ENCODE measurements at places on chromosomes 13 and 19.

DNA sequence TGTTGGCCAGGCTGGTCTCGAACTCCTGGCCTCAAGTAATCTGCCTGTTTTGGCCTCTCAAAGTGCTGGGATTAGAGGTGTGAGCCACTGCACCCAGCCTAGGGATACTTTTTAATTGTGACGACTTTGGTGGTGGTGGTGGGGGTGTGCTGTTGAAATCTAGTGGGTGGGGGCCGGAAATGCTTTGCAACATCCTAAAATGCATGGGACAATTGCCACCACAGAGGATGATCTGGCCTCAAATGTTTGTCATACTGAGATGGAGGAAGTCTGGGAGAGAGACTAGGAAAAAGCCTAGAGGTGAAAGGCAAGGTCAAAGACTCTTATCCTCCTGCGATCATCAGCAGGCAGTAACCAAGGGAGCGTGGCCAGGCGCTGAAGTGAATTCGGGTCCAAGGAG lies 1.4 kb downstream of the NWD1 start:
- no peak for DNase-seq

DNA sequence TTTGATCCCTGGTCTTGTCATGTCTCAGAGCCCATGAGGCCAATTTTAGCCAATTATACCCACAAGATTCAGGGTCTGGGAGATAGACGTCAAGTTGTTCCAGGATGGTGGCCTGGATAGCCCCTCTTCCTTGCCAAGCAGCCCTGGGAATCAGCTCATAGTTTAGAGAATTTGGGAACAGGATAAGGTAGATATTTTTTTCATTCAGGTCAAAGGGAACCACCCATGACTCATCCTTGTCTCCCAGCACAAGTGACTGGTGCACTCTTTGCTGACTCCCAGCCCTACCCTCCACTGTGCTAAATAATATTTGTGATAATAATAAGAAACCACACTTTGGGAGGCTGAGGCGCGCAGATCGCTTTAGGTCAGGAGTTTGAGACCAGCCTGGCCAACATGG lies 17.1 kb upstream of the S1PR4 start:
- DNase-seq: no peak

DNA sequence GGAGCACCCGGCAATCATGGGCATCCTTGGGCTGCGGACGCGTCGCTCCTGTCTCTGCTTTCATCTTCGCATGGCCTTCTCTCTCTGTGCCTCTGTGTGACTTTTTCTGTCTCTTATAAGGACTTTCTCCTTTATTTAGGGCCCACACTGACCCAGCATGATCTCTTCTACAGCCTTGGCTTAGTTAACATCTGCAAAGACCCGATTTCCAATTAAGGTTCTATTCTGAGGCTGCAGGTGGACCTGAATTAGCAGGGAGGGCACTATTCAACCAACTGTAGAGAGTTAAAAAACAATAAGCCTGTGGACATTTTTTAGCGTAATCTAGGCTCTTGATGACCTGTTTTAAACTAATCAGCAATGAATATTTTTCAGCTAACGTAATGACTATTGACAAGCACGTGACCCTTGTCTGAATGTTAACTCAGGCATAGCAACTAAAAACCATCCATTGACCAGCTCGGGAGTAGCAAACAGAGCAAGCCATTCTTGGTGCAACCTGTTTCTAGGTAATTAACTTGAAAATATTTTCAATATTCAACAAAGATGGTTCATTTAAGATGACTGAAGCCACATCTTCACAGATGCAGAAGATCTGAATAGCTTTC lies 15.2 kb downstream of the F10 start:
- no peak for DNase-seq

DNA sequence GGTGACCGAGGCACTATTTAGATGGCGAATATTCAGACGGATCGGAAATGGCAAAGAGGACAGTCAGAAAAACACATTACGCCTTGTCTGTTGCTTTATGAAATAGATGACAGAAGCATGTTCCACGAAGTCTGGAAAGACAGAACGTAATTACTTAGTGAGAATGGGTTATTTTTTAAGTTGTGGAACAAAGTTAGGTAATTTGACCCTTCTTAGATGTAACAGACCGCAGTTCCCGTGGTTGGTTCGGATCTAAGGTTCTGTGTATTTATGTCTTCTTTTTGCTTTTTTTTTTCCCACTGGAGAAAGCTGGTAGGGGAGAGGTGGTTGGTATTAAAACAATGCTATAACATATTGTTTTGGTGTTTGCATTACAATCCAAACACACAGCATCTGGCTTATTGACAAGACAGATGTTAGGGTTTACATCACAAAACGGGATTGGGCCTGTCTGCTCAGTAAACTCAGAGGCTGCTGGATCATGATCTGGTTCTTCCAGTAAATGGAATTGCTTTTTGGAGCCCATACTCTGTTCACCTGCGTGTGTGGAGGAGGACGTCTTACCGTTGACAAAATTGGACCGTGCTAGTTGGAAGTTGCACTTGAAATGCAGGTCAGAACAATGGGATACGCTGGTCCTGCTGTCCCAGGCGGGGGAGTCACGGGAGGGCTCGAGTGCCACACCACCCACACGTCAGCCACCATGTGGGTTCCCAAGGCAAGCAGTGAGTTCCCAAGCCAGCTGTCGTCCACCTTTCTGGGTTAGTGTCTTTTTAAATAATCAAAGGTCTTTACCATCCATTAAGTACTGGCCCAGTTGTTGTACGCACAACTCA lies 13.8 kb downstream of the ATP11A start:
- DNase-seq: no peak

DNA sequence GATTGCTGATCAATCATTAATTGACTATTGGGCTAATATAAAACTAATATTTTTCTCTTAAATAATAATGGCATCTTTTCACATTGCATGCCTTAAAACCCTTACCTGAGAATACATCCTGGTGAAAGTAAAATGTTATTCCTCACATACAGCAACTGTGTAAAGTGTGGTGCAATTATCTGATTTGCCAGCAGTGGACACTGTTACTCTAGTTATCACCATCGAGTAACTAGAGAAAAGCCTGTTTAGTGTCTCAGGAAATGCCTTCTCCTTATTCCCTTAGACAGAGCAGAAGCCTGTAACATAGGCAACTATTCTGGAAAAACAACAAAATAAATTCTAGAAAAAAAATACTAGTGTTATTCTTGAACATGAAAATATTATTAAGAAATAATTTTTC lies 459.8 kb downstream of the FGF14 start:
- DNase-seq: no peak

- DNase-seq: no peak
These were observed 67.7 kb downstream of the DACH1 start for GRCh38 chr13:71799324-71799723.

DNA sequence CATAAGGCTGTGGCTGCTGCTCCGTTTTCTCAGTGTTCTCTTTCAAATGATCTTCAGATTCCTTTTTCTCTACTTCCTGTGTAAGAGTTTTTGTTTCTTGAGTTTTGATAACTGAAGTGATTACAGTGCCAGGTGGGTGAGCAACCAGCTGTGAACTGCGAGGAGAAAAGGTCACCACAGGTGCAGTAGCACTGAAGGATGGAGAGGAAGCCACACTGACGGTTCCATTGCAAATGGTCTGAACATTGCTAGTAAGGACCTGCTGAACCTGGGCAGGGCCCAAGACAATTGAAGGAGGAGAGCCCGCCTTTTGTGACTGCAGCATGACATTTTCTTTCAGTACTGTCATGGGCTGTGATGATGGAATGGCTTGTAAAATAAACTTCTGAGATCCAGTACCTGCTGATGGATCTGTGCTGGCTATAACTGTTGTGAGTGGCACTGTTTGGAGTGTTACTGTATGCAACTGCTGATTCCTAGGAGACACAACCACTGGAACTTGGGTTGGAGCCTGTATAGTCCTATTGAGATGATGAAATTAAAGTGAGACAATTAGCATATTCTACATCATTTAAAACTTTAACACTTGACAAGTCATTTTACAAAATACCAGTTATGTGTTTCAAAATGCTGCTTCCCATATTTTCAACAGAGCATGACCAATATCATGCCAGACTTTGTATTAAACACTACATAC lies 85.5 kb downstream of the ELF1 start:
- no peak for DNase-seq

- no peak for DNase-seq
These were observed 84.8 kb downstream of the ING1 start for GRCh38 chr13:110798081-110798994.

GRCh38 chr13:22141716-22142115 lies 470.8 kb downstream of the FGF9 start:
- no peak for DNase-seq

GRCh38 chr19:45615795-45616703 lies 14.0 kb upstream of the GPR4 start:
- DNase-seq: peak; percentile 28

DNA sequence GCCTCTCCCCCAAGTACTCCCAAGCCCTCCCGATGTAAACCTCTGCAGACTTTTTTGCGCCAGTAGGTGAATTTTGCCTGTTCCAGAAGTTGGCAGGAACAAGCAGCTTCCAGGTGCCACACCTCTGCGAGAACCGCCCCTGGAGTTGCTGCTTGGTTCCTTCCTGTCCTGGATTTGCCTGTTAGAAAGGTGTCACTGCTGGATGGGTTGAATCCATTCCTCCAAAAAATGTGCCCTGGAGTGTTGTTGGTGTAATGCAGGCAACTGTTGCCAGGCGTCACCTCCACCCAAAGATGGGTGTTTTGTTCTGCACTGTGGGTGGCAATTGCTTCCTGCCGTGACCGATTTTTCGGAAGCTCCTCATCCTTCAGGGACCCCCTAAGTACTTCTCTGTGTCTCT lies 5.7 kb downstream of the PGPEP1 start:
- DNase-seq: no peak

DNA sequence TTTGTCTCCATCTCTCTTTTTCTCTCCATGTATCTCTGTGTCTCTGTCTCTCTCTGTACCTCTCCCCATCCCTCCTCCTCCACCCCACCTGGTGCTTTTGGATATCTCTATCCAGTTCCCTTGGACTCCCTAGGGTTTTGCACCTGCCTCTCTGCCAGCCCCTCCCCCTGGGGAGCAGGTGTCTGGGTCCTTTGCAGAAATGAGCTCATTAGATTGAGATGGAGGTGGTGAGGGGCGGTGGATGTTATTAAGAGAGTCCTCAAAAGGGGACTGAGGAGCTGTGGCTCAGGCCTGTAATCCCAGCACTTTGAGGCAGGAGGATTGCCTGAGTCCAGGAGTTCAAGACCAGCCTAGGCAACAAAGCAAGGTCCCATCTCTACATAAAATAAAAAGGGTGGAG lies 2.1 kb downstream of the KCNN4 start:
- DNase-seq: no peak

DNA sequence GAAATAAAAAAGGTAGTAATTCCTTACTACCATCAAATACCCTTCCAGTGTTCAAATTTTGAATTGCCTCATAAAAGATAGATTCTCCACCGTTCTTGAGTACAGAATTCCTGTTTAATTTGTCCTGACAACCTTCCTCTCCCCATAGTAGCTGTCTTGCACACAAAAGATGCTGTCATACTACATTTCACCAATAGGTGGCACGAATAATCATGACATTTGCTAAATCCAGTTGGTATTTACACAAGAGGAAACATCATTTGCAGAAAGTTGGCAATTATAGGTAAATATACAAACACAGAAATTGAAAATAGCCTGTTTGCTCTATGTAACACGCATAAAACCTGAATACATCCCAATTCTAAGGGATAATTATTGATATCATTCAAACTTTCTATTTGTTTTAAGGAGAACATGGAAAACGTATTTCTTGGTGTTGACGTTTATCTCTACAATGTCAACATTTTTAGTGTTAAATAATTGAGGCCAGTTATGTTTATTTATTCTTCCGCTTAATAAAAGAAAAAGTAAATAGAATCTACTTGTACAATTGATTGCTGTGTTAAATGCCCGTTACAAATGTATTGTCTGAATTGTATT lies 58.3 kb upstream of the CLDN10 start:
- no peak for DNase-seq

- no peak for DNase-seq
These were observed 772 bp downstream of the GPC6 start for GRCh38 chr13:93227280-93227877.

Data from activated gamma-delta T cell treated with anti-CD3 and anti-CD28 coated beads, Interleukin-2, amount 50 U/mL, for 16 hours (primary cell).